ENCODE measurements at places on chromosomes 11 and 22. TPM values are rescaled to one million over a fixed set of nuclear protein-coding genes. Genes with fewer than 3 reads are reported as not detected.
A peak's percentile ranks its signal among the peaks of the same experiment; 100 is the strongest.

- no peak for DNase-seq
These were observed 228.6 kb upstream of the DDI1 start for GRCh38 chr11:103807806-103808205.

- DNase-seq, result no peak
These were observed 1.7 kb downstream of the IFITM1 start for GRCh38 chr11:315516-315994.

- DNase-seq, result peak; percentile 86
These were observed at the start of gene TIMP3 for GRCh38 chr22:32801537-32802236. TSS of gene TIMP3 (plus strand) at chr22:32801705. CDS start at chr22:32802002, 297 bp downstream.

DNA sequence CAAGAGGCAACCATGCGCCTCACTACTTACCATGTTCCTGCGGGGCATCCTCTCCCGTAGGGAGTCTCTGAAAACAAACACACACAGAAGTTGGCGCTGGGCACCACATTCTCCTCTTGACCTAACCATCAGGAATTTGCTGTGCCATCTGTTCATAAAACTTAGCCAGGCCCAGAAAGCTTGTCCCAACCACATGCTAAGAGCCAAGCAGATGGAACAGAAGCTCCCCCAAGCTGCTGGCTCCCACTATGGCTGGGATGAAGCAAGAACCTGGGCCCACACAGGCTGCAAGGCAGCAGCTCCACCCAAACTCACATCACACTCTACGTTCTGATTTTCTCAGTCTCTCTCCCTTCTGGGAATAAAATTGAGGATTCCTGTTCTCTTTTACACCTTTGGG, 17.4 kb downstream of the HPS4 start:
- DNase-seq, result no peak

The VSTM5 gene
- total RNA-seq, result not detected

The IL10RA gene
- 33.8 TPM for total RNA-seq

The SMTN gene
- 71.6 TPM for total RNA-seq

- no peak for DNase-seq
These were observed 115.9 kb downstream of the C11orf65 start for GRCh38 chr11:108351468-108351867.

GRCh38 chr11:34238533-34238932, 119.3 kb downstream of the ABTB2 start:
- DNase-seq, result no peak

DNA sequence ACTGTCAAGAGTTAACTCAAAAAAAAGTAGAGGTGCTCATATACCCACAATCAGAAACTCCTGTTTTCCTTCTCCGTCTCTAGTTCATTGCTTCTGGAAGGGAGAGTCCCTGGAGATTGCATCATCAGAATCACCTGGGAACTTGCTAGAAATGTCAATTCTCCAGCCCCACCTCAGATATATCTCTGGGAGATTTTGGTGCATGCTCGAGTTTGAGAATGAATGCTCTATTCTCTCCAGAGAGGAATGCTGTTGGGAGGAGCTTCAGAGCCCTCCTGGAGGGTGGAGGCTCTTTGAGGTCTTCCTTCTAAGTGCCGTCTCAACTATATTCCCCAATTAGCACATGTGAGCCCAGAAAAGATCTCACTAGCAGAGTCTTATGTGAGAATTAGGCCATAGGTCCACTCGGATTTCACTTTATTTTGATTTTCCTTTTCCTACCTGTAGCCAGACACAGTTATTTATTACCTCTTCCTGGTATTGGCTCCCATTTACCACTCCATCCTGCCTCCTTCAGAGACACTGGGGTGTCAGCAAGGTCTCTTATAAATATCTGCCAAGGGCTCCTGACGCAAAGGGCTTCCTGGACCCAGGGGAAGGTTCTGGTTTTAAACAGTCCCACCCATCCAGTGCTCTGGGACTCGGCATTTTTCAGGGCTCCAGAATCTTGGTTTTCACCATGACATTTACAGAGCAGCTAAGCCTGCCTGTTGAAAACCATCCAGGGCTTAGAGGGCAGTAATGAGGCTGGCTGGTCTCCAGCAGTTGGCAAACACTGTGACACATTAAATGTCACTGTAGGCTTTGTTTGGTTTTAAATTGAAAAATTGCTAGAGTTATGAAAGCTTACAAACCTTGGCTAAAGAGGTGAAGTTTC, 136.2 kb downstream of the CD44 start:
- DNase-seq, result peak; percentile 74

DNA sequence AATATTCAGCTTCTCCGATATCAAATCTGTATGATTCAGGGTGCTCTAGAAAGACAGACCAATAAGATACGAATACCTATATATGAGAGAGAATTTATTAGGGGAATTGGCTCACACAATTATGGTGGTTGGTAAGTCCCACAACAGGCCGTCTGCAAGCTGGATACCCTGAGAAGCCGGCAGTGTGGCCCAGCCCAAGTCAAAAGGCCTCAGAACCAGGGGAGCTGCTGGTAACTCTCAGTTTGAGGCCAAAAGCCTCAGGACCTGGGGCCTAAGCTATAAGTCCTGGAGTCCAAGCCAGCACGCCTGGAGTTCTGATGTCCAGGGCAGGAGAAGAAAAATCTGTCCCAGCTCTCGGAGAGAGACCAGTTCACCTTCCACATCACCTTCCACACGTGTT, 318.7 kb downstream of the BRD1 start:
- DNase-seq, result no peak

GRCh38 chr11:125165111-125165842, 726 bp downstream of the PKNOX2 start:
- peak; percentile 70 for DNase-seq

The CARD10 gene
- total RNA-seq, result 17.0 TPM

The TNNT3 gene
- 0.43 TPM for total RNA-seq

GRCh38 chr11:127619946-127620345, 619.4 kb upstream of the KIRREL3 start:
- DNase-seq, result no peak

The GANAB gene
- total RNA-seq, result 229 TPM

The KRTAP5-9 gene
- not detected for total RNA-seq

DNA sequence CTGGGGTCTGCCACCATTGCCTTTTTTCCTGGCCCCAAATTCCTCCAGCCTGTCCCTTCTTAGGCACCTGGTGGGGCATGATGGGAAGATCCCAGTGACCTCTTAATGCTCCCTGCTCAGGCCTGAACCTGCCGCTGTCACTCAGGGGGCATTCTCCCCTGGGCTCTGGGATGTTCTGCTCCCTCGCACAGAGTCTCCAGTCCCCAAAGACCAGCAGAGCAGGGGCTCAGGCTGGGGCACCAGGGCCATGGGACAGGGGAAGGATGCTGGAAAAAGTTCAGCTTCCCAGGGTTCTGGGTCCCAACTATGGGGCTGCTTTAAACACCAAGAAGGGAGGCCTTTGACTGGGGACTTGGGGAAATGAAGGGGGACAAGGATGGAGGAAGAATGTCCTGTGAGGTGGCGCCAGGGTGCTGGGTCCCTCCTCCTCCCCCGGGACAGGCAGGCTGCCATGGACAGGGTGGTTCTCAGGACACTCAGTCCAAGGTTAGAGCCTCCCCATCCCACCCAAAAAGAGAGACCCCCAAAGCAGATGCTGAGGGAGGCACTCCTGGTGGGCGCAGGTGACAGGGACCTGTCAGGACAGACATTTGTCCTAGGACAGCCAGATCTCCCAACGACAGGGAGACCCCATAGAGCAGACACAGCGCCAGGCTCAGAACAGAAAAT, 30.8 kb downstream of the IGLL5 start:
- DNase-seq, result no peak

GRCh38 chr22:46654927-46655595, 34.9 kb downstream of the GRAMD4 start:
- no peak for DNase-seq

DNA sequence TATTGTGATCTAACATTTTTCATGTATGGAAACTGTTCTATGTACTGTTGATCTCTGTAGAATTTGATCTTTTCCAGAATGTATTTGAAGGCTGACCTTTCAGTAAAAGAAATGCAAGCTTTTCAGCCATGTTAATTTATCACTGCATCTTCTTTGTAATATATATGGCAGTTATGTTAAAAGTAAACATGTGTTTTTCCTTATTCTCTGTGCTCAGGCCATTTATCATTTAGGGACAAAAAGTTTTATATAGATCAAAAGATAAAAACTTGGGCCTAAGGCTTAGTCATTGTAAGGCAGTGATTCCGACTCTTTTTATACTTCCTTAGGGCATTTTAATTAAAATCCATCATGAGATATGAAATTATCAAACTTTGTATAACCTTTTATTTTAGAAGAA, 48.7 kb downstream of the KDM2A start:
- no peak for DNase-seq

GRCh38 chr11:7965386-7965785, at the start of gene NLRP10:
TSS of gene NLRP10 (minus strand) at chr11:7965447. CDS start at chr11:7963495, 1,952 bp downstream.
- no peak for DNase-seq

The NEFH gene
- total RNA-seq, result 0.46 TPM

DNA sequence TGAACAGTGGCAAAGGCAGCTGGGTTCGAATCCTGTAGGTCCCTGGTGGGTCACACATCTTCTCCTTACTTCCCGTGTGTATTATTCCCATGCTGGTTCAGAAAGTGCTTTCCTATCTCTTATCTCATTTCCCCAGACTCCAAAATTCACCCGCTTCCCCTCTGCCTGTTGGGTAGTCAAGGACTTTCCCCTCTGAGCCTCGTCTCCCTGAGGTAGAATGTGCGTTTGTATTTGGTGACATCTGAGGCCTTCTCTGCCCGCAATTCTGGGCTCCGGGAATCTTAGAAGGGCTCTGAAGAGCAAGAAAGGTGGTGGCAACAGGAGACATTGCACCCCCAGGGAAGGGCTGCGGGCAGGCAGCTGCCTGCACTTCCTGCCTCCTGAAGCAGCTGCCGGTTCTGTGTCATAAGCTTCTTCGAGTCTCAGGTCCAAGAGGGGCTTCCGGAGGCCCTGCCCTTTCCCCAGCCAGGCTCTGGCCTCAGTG, 5.9 kb downstream of the LRRC32 start:
- peak; percentile 56 for DNase-seq

DNA sequence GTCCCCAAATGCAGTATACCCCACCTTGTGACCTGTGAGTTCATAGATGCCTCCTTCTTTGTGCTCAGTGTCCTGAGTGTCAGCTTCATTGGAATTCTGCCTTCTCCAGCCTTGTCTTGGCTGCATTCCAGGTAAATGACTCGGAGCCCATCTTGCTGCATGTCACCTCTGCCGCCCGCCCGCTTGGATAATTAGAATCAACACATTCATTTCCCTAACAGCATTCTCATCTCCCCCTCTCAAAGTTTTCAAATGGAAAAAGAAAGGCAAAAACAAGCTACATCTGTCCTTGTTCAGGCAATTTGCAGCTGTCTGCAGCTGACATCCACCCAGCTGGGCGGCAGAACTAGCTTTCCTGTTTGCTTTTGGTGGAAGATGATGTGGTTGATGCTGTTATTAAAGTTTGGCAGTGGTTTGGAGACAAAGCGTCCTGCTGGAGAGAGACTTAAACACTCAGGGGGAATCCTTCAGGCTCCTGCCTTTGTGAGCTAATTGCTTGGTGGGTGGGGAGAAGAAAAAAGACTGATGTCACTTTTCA, 198.8 kb upstream of the SEZ6L start:
- no peak for DNase-seq

DNA sequence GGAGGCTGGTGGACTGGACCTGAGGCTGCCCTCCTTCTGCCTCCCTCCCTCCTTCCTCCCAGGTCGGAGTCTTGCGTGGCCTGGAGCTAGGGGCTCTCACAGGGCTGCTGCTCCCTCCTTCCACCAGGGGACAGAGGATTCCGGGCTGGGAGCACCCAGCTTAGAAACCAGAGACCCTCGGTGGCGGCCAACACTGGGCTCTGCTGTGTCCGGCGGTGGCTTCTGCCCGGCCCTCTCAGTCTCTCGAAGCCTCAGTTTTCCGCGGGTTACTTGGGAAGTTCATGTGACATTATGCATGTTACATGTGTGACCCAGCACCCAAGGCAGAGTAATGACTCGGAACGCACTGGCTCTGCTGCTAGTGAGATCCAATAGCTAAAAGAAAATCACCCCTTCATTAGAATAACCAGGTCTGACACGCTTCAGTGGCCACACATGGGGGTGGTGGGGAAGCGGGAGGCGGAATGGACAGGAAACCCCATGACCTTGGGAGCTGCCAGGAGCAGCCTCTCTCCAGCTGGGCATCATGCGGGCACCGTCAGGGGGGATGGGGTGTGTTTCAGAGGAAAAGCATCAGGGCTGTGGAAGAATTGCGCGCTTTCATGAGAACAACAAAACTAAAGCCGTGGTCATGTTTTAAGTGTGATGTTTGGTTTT, 5.9 kb upstream of the MRGPRG start:
- DNase-seq, result no peak

DNA sequence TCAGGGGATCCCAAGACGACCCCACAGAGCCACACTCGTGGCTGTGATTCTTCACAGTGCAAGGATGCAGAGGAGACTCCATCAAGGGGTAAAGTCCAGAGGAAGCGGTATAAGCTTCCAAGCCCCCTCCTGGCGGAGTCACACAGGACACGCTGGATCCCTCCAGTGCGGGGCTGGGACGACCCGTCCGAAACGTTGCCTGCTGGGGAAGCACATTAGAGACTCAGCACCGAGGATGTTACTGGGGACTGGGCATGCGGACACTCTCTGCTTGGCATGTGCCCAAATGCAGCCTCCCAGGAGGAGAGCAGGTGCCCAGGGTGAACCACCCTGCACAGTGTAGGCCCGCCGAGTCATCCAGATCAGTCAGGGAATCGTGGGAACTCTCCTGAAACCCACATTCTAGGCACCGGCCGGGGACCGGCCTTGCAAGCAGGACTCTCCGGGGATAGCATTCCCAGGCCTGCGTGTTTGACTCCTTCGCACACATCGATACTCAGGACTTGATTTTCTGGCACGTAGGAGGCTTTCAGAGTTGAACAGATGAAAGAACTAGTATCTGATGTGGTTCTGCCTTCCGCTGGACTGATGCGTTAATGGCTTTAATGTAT, 229.8 kb downstream of the TBC1D22A start:
- no peak for DNase-seq

The ANO1 gene
- total RNA-seq, result 16.8 TPM

DNA sequence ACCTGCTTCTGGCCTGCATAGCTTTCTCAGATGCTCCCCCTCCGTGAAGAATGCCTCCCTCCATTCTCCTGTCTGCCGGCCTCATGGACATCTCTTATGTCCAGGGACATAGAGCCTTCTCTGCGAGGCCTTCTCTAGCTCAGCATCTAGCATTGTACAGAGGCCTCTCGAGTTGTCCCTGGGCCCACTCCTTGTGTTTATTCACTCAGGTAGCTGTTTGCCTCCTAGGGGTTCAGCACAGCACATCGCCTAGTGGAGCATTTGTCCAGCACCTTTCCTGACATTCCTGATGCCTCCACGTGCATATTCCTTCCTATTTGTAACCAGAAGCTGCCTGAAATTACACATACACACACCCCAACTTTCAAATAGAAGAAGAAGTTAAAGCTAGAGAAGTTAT, 101.3 kb downstream of the TBC1D22A start:
- DNase-seq, result no peak
